DND-41 (cell line): ENCODE measurements at places on chromosomes 2 and 18.

DNA sequence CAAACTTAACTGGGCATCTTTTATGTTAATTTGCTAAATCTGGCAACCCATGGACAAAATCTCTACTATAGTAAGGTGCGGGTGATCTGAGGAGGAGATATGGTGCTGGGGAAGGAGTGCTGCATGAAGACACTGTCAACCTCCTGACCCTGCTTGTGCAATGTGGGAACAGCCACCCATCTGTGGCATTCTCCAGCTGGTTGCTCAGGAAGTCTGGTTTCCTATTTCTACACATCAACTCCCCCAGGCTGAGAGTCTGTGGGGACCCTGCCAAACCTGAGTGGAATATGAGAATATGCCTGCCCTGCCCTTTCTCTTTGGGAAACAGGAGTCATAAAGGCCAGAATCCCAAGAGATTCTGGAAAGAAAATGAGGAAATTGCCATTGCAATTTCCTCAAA is 60.1 kb upstream of the PAX3 start:
- H3K27me3 ChIP-seq: no peaks in the 10 kb centered on the region
- no peak overlapping the region for H3K27ac ChIP-seq
- no peak for DNase-seq
- no peaks in the 10 kb centered on the region for H3K4me1 ChIP-seq

DNA sequence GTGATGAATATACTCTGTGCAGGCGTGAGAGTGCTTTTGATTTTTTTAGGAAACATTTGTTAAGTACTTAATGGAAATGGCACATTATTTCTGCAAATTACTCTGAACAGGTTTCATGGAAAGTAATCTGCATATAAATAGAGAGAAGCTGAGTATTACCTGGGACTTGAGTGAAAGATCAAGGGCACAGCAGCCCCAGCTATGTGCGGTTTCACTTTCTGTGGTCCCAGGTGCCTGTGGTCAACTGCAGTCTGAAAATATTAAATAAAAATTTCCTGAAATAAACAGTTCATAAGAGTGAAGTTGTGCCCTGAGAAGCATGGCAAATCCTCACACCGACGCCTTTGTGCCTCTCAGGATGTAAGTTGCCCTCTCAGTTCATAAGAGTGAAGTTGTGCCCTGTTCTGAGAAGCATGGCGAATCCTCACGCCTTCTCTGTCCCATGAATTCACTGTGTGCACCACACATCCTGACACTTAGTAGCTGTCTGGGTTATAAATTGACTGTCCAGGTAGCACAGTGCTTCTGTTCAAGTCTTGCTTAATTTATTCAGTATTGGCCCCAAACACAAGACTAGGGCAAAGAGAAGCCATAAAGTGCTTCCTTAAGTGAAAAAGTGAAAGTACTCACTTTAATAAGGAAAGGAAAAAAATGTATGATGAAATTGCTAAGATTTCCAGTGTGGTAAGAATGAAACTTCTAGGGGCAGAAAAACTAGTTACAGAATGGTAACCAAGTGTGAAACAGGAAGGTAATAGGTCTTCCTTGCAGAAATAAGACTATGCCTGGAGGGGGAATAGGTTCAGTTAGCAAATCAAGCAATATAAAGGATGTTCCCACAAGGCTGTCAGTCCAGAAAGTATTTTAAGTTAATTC is 4.3 kb upstream of the SNTG2 start:
- H3K36me3 ChIP-seq: no peaks in the 10 kb centered on the region
- peaks cover 76% of the 10 kb centered on the region for H3K4me1 ChIP-seq

- H3K36me3 ChIP-seq: no peaks in the 10 kb centered on the region
- H3K4me3 ChIP-seq: no peak overlapping the region
- no peak overlapping the region for H3K27ac ChIP-seq
- no peak for DNase-seq
- no peaks in the 10 kb centered on the region for H3K27me3 ChIP-seq
These were observed 48.0 kb upstream of the RAB1A start for GRCh38 chr2:65177751-65178442.

- H3K27me3 ChIP-seq: no peaks in the 10 kb centered on the region
- no peak overlapping the region for H3K27ac ChIP-seq
- H3K36me3 ChIP-seq: no peaks in the 10 kb centered on the region
- no peak for DNase-seq
- H3K4me3 ChIP-seq: no peak overlapping the region
- no peaks in the 10 kb centered on the region for H3K4me1 ChIP-seq
These were observed 68.7 kb upstream of the STK39 start for GRCh38 chr2:168316073-168316440.

- no peaks in the 10 kb centered on the region for H3K27me3 ChIP-seq
- no peaks in the 10 kb centered on the region for H3K4me1 ChIP-seq
- H3K4me3 ChIP-seq: no peak overlapping the region
- no peak for DNase-seq
These were observed 3.8 kb upstream of the SEMA4C start for GRCh38 chr2:96873651-96874096.

DNA sequence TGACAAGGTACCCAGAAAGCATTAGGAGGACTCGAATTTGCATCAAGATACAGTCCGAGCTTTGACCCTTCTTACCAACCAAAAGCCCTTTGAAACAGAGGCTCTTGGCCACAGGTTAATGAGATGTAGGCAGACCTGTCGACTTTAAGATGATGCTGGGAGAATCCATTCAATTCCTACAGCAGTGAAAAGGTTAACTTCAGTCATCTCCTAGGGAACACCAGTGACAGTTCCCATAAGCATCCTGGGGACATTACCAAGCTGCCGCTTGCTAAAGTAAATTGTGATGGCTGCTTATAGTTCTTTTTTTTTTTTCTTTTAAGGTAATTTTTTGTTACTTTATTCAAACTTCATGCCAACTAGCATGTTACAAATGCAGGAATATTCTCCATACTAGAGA is 379.3 kb downstream of the SOX11 start:
- no peaks in the 10 kb centered on the region for H3K27me3 ChIP-seq
- no peak overlapping the region for H3K27ac ChIP-seq
- H3K4me1 ChIP-seq: no peaks in the 10 kb centered on the region
- no peaks in the 10 kb centered on the region for H3K36me3 ChIP-seq

DNA sequence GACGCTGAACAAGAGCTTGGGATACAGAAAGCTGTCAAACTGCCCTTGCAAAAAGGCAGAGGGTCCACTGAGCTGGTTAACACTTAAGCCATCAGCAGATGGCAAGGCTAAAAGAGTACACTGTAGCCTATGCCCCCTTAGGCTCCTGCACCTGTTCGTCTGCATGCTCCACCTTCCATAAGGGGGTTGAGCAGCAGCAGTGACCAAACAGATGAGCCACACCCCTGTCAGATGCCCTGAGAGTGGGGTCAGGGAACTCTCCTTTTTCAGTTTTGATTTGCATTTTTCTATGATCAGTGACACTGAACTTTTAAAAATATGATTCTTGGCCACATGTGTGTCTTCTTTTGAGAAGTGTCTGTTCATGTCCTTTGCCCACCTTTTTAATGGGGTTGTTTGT is 402.5 kb upstream of the FAM98A start:
- H3K27me3 ChIP-seq: no peaks in the 10 kb centered on the region
- no peak for DNase-seq
- H3K27ac ChIP-seq: no peak overlapping the region
- no peaks in the 10 kb centered on the region for H3K36me3 ChIP-seq
- no peak overlapping the region for H3K4me3 ChIP-seq

DNA sequence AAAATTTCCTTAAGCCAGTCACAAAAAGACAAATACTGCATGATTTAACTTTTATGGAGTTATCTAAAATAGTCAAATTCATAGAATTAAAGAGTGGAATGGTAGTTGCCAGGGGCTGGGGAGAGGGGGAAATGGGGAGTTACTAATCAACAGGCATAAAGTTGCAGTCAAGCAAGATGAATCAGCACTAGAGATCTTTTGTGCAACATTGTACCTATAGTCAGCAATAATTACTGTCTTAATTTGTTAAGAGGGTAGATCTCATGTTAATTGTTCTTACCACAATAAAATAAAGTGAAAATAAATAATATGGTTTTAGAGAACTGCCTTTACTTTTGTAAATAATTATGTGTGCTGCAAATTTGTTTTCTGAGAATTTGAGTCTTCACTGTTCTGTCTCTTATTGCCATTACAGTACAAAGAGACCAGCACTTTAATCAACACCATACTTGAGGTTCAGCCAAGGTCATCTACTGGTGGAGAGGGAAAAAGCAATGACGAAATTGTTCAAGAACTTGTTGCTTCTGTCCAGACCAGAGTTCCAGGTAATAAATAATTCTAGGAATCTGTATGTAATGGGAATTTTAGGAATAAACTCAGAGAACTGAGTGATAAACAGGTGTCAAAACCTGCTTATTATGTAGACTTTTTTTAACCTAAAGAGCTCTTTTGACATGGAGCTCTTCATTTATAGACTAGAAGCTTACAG is 75.5 kb downstream of the TRABD2A start:
- DNase-seq: no peak
- peaks cover 2% of the 10 kb centered on the region for H3K27me3 ChIP-seq
- H3K36me3 ChIP-seq: no peaks in the 10 kb centered on the region
- no peak overlapping the region for H3K27ac ChIP-seq
- H3K4me1 ChIP-seq: no peaks in the 10 kb centered on the region

DNA sequence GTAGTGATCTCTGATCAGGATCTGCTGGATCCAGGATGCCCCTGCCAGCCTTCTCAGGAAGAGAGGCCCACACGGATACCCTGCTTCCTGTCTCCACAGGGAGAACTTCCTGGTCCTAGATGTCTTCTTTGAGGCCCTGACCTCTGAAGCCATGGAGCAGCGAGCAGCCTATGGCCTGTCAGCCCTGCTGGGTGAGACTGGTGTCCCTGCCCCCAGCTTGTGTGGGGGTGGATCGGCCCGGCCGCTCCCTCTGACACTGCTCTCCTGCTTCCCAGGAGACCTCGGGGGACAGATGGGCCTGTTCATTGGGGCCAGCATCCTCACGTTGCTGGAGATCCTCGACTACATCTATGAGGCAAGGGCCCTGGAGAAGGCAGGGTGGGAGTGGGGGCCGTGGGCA is 6.6 kb downstream of the CHPF start:
- H3K4me1 ChIP-seq: peaks cover 10% of the 10 kb centered on the region
- no peak overlapping the region for H3K27ac ChIP-seq
- no peak for DNase-seq

GRCh38 chr2:239431536-239431935 is 30.7 kb upstream of the HDAC4 start:
- peaks cover 13% of the 10 kb centered on the region for H3K4me1 ChIP-seq
- no peaks in the 10 kb centered on the region for H3K36me3 ChIP-seq
- DNase-seq: no peak
- no peaks in the 10 kb centered on the region for H3K27me3 ChIP-seq
- peak overlapping the region; percentile 34; the same call in 1 of the 2 replicates for H3K27ac ChIP-seq

GRCh38 chr2:234251326-234252271 is 201.1 kb downstream of the SPP2 start:
- H3K4me1 ChIP-seq: peaks cover 16% of the 10 kb centered on the region
- no peaks in the 10 kb centered on the region for H3K36me3 ChIP-seq
- no peak overlapping the region for H3K4me3 ChIP-seq
- no peak for DNase-seq
- no peak overlapping the region for H3K27ac ChIP-seq

DNA sequence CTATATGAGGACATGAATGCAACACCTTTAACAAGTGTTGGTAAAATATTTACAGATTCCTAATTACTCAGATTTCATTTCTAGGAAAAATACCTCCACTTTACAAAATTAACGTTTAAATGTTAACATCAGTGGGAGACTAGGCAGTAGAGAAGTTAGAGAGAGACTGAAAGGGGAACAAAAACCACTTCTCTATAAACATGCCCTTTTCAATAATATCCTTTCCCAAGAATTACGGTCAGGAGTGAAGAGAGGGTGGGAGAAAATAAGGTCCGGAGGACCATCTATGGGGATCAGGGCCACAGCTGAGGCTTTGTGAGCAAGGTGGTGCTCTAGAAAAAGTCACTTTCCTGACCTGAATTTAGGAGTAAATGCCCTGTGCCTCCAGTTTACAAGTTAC is 65.3 kb upstream of the WIPF1 start:
- no peaks in the 10 kb centered on the region for H3K27me3 ChIP-seq
- peaks cover 12% of the 10 kb centered on the region for H3K4me1 ChIP-seq
- H3K36me3 ChIP-seq: peaks cover 18% of the 10 kb centered on the region
- H3K4me3 ChIP-seq: no peak overlapping the region
- DNase-seq: no peak

GRCh38 chr2:39139511-39140237 is 18.8 kb upstream of the SOS1 start:
- no peak for DNase-seq
- H3K27me3 ChIP-seq: no peaks in the 10 kb centered on the region
- H3K4me3 ChIP-seq: no peak overlapping the region
- no peaks in the 10 kb centered on the region for H3K36me3 ChIP-seq
- peaks cover 28% of the 10 kb centered on the region for H3K4me1 ChIP-seq

DNA sequence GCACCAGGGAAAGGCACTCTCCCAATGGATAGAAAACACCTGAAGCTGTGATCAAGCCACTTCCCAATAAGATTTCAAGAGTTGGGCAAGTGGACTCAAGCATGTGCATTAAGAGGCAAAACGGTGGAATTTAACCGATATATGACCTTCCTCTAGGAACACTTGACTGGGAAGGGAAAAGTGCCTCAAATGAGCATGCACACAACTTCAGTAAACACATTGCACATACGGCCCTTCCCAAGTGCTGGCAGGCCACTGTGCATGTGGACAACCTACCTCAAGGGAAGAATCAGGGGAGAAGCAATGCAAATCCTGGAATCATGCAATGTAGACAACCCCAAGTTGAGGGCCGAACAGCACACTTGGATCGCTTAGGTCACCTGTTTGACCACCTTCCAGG is 23.9 kb upstream of the SH3RF3 start:
- no peaks in the 10 kb centered on the region for H3K27me3 ChIP-seq
- no peaks in the 10 kb centered on the region for H3K36me3 ChIP-seq
- no peak for DNase-seq
- no peaks in the 10 kb centered on the region for H3K4me1 ChIP-seq
- no peak overlapping the region for H3K4me3 ChIP-seq

DNA sequence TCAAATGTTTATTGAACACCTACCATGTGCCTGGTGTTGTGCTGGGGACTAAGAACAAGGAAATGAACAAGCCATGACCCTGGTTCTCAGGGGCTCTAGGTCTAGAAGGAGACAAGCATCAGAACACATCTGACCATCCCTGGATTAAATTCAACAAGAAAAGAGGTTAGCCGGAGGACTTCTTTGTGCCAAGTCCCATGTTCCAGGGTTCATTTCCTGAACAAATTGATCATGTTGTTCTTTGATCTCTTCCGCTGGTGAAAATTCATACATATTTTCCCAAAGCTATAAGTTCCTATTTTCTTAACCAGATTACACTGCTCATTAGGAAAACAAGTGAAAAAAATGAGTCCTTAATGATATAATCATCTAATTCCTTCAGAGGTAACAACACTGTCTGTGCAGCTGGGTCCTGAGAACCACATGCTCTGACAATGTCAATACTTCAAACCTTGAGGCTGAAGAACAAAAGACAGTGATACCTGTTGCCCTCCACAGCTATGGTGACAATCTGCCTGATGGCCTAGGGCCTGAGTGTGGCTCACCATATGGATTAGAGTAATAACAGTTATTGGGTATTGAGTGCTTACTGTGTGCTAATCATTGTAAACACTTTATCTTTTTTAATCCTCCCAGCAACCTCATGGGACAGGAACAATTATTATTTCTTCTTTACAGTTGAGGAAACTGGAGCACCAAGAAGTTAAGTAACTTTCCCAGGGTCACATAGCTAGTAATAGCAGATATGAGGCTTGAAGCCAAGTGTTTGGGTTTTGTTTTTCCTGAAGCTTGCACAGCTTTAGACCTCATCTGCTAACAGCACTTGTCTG is 24.6 kb upstream of the INO80C start:
- no peak overlapping the region for H3K4me3 ChIP-seq
- no peak overlapping the region for H3K27ac ChIP-seq
- H3K27me3 ChIP-seq: no peaks in the 10 kb centered on the region
- DNase-seq: no peak
- no peaks in the 10 kb centered on the region for H3K36me3 ChIP-seq
